ENCODE measurements at places on chromosomes 5 and 9.
A peak's percentile ranks its signal among the peaks of the same experiment; 100 is the strongest.

DNA sequence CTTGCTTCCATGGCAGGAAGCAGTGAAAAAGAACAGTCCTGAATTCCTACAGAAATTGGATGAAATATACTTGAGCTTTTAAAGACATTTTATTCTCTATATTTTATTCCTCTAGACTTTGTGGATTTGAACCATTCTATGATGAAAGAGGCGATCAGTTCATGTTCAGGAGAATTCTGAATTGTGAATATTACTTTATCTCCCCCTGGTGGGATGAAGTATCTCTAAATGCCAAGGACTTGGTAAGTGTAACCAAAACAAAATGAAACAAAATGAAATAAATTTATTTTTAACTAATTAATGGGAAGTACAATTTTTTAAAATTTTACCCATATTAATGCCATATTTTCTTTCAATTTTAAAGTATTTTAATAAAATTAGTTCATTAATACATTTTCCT is 34.1 kb downstream of the STARD4 start:
- peak; percentile 27 for DNase-seq

- DNase-seq: no peak
Measured at GRCh38 chr9:131203431-131204218, 72.7 kb downstream of the FAM78A start.

DNA sequence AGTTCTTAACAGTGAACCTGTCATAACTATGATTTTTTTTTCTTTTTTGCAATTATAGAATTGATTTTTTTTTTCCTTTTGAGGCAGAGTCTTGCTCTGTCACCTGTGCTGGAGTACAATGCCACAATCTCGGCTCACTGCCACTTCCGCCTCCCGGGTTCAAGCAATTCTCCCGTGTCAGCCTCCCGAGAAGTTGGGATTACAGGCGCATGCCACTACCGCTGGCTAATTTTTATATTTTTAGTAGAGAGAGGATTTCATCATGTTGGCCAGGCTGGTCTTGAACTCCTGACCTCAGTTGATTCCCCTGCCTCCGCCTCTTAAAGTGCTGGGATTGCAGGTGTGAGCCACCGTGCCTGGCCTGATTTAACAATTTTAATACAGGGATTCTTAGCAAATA is 21.4 kb downstream of the UGCG start:
- DNase-seq: no peak

GRCh38 chr5:77155179-77155785 is 55.2 kb upstream of the PDE8B start:
- DNase-seq: no peak

DNA sequence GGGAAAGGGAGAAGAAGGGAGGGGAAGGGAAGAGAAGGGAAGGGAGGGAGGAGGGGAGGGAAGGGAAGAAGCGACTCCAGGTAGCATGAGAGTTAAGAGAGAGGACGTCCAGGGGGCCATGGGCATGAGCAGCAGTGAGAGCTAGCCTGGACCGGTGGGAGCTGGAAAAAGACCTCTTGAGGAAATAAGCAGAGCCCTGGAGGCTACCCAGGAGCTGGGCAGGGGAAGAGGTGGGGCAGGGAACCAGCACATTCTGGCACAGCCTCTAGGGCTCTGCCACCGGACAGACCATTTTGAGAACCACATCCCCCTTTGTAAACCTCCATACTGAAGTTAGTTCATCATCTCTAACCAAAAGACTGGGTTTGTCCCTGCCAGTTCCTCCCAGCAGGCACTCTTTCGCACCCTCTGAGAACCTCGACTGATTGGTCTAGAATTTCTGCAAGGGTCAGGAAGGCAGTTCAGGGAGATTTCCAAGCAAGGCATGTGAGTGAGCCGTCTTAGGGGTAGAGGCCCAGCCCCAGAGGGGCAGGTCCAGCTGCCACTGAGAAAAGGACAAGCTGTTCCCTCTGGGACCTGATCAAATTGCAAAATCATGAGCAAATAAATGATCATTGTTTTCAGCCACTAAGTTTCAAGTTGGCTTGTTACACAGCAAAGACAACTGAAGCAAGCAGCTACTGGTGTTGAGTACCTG is 11.6 kb downstream of the NAIF1 start:
- no peak for DNase-seq

DNA sequence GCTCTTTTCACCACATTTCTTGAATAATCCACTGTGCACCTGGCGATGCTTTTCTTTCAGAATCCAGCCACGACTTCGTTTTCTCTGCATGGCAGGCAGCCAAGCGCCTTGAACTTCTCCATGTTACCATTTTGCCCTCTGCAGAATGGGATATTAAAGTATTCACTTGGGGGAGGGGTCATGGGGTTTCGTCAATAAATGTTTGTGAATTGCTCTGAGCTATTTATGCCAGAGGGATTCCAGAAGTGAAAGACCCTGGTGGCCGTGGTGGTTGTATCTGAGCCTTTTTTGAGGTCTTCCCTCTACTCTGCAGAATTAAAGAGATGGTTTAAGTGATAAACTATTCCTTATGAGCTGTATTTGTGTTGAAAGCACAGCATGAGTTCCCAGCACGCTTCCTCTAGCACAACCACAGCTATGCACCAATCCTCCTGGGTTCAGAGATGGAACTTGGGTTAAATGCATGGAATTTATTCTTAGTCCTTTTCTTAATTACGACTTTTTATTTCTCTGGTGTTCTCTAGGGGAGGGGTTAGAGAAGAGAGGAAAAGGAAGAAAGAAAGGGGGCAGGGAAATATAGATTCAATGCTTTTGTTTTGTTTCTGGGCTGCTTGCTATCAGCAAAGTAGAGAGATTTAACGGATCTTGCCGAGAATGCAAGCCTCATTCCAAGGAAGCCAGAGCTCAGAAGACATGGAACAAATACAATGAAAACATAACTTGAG is 478.2 kb upstream of the TNC start:
- DNase-seq: peak; percentile 71

DNA sequence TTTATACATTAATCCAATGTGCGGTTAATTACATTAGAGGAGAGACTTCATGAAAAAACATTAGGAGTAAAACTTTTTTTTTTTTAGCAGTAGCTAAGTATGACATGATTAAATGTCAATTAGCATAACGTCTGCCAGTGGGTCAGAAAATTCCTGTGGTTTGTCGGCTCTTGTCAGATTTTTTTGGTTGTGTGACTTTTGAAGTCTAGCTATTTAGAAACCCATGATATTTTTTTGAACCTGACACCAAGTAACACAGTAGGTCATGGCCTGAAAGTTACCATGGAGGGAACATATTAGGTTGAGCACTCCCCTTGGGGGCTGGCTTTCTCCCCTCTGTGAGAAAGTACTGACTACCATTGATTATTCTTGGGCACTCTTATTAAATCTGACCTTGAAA is 84.8 kb upstream of the ALDH1A1 start:
- DNase-seq: no peak

DNA sequence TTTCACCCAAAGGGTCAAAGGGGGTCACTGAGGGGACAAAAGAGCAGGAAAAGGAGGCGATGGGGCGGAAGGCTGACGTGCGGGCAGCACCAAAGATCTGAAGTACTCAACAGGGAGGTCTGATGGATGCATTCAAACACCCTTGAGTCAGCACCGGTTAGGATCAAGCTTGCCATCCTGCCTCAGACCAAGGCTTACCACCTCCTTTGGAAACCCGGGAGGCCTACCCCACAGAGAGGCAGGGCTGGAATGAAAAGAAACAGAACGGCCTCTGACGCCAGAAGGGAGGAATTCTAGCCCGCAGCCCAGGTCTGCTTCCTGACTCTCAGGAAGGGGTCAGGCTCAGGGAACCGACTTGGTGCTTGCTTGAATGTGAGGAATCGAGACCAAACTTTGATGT is 125.6 kb downstream of the PAPPA start:
- peak; percentile 91 for DNase-seq

DNA sequence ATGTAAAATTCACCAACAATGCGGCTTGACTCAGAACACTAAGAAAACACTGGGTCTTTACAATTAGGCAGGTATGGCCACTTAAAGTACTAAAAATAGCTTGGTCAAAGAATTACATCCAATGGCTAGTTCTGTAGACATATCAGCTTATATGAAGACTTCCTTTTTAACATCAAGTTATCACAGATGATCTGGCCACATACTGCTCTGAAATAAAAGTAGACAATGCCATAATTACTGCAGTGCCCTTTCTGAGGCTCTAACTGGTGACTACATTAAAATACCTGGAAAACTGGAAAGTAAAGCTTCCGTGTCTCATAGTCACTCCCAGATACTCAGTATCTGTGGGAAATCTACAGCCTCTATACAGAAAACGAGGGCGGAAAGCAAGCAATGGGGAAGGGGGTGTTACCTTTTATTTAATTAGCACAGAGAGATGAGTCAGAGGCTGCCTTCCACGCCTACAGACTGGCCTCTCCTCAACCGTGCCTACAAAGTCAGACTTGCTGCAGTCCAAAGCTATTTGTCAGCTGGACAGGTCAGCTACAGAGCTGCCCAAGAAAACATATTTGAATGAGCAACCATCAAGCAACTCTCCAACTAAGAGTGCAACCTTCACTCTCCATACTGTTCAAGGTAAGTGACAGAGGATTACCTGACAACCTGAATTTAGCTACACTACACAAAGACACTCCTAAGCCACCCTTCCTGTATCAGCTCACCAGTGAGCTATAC is 8.7 kb downstream of the SERINC5 start:
- peak; percentile 49 for DNase-seq

DNA sequence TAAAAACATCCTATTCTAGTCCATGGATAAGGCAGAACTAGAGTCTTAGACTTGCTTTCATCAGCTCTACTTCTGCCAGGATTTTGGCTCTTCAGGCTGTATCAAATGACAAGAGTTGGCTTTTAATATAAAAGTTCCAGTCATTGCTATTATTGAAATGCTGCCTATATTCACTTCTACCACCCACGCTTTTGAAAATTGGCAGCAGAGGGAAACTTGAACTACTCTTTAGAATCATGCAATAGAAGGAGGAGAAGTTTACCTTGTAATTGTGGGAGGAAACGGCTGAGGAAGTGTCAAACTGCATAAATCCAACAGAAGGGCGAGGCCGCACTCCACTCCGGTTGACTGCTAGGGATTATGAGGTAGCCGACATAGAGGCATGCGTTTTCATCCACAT is 122.6 kb upstream of the BASP1 start:
- peak; percentile 54 for DNase-seq

DNA sequence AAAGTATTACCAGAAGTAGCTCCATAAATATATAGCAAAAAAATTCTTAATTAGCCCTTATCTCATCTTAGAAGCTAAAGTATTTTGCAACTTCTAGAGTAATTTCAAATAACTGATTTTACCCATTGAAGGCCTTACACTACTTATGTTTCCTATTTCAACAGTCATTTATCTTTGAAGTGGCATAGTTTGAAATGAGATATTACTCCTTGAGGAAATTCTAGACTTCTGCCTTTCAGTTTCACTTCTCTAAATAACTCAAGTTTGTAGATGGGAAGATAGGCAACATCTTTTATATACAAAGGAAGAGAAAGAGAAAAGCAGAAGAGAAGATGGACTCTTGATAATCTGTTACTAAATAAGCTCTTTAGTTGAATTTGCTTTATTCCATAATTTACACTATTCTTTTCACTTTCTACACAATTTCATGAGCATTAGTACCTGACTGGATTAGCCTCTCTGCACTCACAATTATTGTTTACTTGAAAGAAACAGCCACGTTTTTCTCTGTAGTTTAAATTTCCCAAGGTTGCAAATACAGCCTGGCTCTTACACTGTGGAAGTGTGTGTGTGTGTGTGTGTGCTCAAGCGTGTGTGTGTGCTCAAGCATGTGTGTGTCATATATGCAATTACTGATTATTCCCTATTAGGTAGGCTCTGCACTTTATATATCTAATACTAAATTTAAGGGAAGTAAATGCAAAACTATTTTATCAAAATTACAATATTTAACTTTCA is 60.6 kb upstream of the EMB start:
- DNase-seq: peak; percentile 7

GRCh38 chr5:30287890-30288289 is 905.6 kb upstream of the CDH6 start:
- no peak for DNase-seq

- DNase-seq: no peak
Measured at GRCh38 chr5:116358911-116359418, 215.7 kb downstream of the SEMA6A start.

- no peak for DNase-seq
Measured at GRCh38 chr5:160359816-160360215, 10.6 kb downstream of the C1QTNF2 start.

- DNase-seq: no peak
Measured at GRCh38 chr5:115920171-115920725, 42.0 kb upstream of the LVRN start.

- no peak for DNase-seq
Measured at GRCh38 chr9:93009337-93010015, 49.0 kb upstream of the SUSD3 start.

GRCh38 chr5:31334061-31334860 is 140.8 kb downstream of the CDH6 start:
- DNase-seq: no peak

- no peak for DNase-seq
Measured at GRCh38 chr5:142080248-142080647, 28.3 kb upstream of the NDFIP1 start.

- DNase-seq: no peak
Measured at GRCh38 chr9:88724331-88724730, 189.4 kb downstream of the NXNL2 start.
